ENCODE measurements at places on chromosomes 2 and 18. TPM values are rescaled to one million over a fixed set of nuclear protein-coding genes. Genes with fewer than 3 reads are reported as not detected.
A peak's percentile ranks its signal among the peaks of the same experiment; 100 is the strongest.

GRCh38 chr2:121049950-121050585, 234.9 kb downstream of the TFCP2L1 start:
- no peaks in the 10 kb centered on the region for H3K4me1 ChIP-seq
- H3K27ac ChIP-seq, result no peak overlapping the region
- no peaks in the 10 kb centered on the region for H3K36me3 ChIP-seq
- H3K4me3 ChIP-seq, result no peak overlapping the region

- DNase-seq, result no peak
- H3K4me3 ChIP-seq, result peak within 1 kb of the TSS; percentile 49
- peaks cover 4% of the 10 kb centered on the region for H3K4me1 ChIP-seq
- H3K27ac ChIP-seq, result peak within 1 kb of the TSS; percentile 73
- H3K27me3 ChIP-seq, result peaks cover 4% of the 10 kb centered on the region
- H3K36me3 ChIP-seq, result no peaks in the 10 kb centered on the region
These were observed at the start of gene OTOF for GRCh38 chr2:26477911-26478253. TSS of gene OTOF (minus strand) at chr2:26478124.

DNA sequence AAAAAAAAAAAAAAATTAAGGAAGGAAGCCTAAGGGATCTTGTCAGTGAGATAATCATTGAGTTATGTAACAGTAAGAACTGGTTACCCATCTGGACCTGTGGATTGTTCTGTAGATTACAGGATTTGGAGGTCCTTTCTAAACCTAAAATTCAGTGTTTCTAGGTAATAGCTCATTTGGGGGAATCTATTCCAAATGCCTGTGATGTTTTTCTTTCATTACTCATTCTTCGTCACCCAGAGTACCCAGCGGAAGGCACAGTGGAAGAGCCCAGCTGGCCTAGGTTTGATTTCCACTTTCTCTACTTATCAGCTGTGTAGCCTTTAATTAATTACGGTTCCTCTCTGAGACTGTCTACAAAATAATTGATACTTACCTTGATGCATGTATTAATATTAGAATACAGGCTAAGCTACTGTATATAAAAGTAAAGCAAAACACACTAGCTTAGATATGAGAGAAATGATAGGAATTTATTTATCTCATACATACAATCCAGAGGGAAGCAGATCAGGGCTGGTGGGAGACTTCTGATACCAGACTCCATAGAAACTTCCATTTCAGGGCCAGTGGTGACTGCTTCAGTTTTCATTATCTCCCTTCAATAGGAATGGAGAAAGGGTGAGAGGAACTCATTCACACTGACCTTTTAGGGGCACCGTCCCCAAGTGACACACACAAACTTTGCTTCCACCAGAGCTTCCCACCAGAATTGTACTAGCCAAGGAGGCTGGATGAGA, 115.8 kb upstream of the NOSTRIN start:
- no peaks in the 10 kb centered on the region for H3K36me3 ChIP-seq
- H3K27me3 ChIP-seq, result no peaks in the 10 kb centered on the region
- no peak overlapping the region for H3K27ac ChIP-seq

CRYGD gene
- not detected for total RNA-seq

GRCh38 chr2:2827046-2827636, 496.1 kb upstream of the MYT1L start:
- H3K27me3 ChIP-seq, result peaks cover 8% of the 10 kb centered on the region
- no peak overlapping the region for H3K27ac ChIP-seq
- no peak overlapping the region for H3K4me3 ChIP-seq
- no peak for DNase-seq

DNA sequence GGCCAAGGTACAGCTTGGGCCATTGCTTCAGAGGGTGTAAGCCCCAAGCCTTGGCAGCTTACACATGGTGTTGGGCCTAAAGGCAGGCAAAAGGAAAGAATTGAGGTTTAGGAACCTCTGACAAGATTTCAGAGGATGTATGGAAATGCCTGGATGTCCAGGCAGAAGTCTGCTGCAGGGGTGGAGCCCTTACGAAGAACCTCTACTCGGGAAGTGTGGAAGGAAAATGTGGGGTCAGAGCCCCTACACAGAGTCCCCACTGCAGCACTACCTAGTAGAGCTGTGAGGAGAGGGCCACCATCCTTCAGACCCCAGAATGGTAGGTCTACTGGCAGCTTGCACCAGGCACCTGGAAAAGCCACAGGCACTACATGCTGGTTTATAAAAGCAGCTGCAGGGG, 124.2 kb downstream of the RPIA start:
- H3K36me3 ChIP-seq, result no peaks in the 10 kb centered on the region
- DNase-seq, result no peak
- H3K4me3 ChIP-seq, result no peak overlapping the region

- no peak overlapping the region for H3K4me3 ChIP-seq
- H3K27me3 ChIP-seq, result peaks cover 14% of the 10 kb centered on the region
- peaks cover 4% of the 10 kb centered on the region for H3K4me1 ChIP-seq
- no peak overlapping the region for H3K27ac ChIP-seq
- no peak for DNase-seq
These were observed 358.2 kb upstream of the MYT1L start for GRCh38 chr2:2689306-2689705.

DNA sequence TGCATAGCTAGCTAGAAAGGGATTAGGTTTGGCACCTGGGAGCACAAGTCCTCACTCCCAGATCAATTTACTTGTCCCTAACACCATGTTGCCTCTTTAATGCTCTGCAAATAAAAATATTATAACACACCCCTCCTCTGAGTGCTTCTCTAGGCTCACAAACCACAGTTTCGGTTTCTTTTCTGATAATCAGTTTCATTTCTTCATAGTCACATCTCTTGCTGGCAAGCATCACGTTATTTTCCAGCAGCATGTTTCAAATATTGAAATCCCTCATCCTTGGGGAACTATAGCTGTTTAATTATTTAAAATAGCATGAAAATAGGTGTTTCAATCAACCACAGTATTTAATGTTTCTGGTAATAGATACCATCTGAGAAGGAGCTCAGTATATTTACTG, 13.9 kb upstream of the SMCHD1 start:
- H3K27ac ChIP-seq, result no peak overlapping the region
- H3K27me3 ChIP-seq, result no peaks in the 10 kb centered on the region
- H3K4me1 ChIP-seq, result peaks cover 26% of the 10 kb centered on the region
- no peaks in the 10 kb centered on the region for H3K36me3 ChIP-seq
- H3K4me3 ChIP-seq, result peak overlapping the region; percentile 77

GRCh38 chr2:42249887-42250286, 80.7 kb downstream of the EML4 start:
- H3K36me3 ChIP-seq, result peaks cover 19% of the 10 kb centered on the region
- peak overlapping the region; percentile 49 for H3K27ac ChIP-seq
- peak overlapping the region; percentile 33 for H3K4me3 ChIP-seq
- DNase-seq, result no peak
- H3K4me1 ChIP-seq, result peaks cover 29% of the 10 kb centered on the region

- H3K27ac ChIP-seq, result no peak overlapping the region
- H3K36me3 ChIP-seq, result no peaks in the 10 kb centered on the region
- H3K27me3 ChIP-seq, result peaks cover 17% of the 10 kb centered on the region
- H3K4me1 ChIP-seq, result peaks cover 5% of the 10 kb centered on the region
These were observed 96.2 kb downstream of the TPO start for GRCh38 chr2:1509271-1510065.

Measured in natural killer cell treated with Interleukin-12 subunit alpha and Interleukin-12 subunit beta and Interleukin-15 and Interleukin-18, amount 100 ng/mL, for 72 hours (primary cell).